ENCODE measurements at places on chromosomes 7 and 10.

DNA sequence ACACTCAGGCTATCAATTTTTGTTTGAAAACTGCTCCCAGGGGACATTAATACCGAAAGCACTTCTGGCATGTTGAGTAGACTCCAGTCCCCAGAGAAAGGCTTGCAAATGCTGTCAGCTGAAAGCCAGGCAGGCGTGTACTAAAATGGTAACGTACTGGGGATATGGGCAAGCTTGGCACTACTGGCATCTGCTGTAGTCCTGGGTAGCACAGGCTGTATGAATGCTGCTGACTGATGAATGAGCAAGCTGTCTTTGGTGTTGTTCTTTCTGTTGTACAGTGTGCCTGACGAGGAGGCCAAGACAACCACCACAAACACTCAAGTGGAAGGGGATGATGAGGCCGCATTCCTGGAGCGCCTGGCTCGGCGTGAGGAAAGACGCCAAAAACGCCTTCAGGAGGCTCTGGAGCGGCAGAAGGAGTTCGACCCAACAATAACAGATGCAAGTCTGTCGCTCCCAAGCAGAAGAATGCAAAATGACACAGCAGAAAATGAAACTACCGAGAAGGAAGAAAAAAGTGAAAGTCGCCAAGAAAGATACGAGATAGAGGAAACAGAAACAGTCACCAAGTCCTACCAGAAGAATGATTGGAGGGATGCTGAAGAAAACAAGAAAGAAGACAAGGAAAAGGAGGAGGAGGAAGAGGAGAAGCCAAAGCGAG is 53.5 kb upstream of the AGBL3 start:
- DNase-seq = no peak

GRCh38 chr7:105224884-105225651 is 163.7 kb downstream of the SRPK2 start:
- DNase-seq = no peak

GRCh38 chr10:11451640-11452260 is 159.7 kb downstream of the USP6NL start:
- DNase-seq = no peak

GRCh38 chr10:75987616-75988015 is 556.2 kb downstream of the LRMDA start:
- DNase-seq = no peak

DNA sequence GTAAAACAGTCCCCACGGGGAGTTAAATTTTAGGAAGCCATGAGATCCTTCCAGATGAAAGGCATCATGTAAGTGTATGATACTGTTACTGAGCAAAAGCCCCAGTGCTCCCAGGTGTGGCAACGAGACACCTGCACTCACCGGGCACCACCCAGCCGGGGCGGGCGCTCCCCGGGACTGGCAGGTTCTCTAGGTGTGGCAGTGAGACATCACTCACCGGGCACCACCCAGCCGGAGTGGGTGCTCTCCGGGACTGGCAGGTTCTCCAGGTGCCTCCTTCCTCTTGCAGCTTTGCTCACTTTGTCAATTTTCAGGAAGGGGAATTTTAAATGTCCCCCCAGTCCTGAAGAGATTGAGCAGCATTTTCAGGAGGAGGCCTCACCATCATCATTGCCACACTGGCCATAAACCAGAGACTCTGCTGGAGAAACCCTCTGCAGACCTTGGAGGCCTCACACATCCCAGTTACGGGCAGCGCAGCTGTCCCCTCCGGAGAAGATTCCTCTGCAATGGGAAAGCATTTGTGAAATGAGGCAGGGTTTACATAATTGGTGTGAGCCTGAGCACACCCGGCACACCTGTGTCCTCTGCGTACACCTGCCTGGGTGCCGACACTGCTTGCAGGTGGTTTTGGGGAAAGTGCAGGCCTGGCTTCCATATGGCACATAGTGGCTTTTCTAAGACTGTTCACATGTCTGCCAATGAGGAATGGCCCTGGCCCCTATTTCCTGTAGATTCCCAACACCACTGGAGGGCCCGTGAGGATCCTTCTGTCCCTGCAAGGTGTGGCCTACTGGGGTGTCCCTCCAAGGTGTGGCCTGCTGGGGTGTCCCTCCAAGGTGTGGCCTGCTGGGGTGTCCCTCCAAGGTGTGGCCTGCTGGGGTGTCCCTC is 191.4 kb downstream of the EBF3 start:
- DNase-seq = no peak

- no peak for DNase-seq
Observed at GRCh38 chr10:21369697-21370096, 155.8 kb downstream of the SKIDA1 start.

DNA sequence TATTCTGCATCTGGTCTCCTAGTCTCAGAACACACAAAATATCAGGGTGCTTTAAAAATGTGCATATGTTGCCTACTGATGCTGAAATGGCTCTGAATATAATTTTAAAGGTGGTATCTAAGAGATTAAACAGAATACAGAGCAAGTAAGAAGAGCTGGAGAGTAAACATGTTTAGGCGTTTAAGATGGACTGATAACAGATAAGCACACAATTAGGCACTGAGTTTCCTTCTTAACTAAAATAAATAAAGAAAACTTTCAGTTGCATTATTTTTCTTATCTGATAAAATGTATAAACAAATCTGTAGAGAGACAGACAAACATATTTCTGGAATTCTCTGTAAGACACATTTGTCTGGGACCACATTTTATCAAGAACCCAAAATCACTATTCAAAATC is 35.6 kb upstream of the DGKB start:
- DNase-seq = no peak

GRCh38 chr10:110410329-110411046 is 87.2 kb upstream of the DUSP5 start:
- DNase-seq = no peak

Data from stimulated activated CD4-positive, alpha-beta T cell treated with anti-CD3 and anti-CD28 coated beads, Interleukin-15, amount 100 ng/mL, for 48 hours (primary cell).